Stimulated activated CD4-positive, alpha-beta T cell treated with anti-CD3 and anti-CD28 coated beads, TNF-alpha, amount 100 ng/mL, for 24 hours (primary cell): ENCODE measurements at places on chromosomes 5 and 9.

- no peak for DNase-seq
Observed at GRCh38 chr9:30534455-30534854, 1850.0 kb upstream of the ACO1 start.

- DNase-seq, result no peak
Observed at GRCh38 chr5:25095261-25095660, 450.5 kb upstream of the CDH10 start.

DNA sequence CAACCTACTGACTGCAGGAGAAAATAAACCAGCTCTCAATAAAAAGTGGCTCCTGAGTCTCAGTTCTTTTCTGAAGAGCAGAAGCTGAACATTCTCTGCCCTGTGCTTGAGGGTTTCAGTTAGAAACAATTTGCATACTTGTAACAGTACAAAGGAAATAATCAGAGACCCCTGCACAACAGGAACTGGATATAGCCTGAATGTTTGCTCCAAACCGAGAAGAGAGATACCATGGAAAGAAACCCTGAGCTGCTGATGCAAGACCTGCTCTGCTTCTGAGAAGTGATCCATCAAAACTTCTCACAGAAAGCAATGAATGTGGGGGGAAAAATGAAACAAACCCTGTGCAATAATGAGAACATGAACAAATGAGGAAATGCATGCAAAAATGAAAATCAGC is 592.9 kb downstream of the SEMA5A start:
- DNase-seq, result no peak

DNA sequence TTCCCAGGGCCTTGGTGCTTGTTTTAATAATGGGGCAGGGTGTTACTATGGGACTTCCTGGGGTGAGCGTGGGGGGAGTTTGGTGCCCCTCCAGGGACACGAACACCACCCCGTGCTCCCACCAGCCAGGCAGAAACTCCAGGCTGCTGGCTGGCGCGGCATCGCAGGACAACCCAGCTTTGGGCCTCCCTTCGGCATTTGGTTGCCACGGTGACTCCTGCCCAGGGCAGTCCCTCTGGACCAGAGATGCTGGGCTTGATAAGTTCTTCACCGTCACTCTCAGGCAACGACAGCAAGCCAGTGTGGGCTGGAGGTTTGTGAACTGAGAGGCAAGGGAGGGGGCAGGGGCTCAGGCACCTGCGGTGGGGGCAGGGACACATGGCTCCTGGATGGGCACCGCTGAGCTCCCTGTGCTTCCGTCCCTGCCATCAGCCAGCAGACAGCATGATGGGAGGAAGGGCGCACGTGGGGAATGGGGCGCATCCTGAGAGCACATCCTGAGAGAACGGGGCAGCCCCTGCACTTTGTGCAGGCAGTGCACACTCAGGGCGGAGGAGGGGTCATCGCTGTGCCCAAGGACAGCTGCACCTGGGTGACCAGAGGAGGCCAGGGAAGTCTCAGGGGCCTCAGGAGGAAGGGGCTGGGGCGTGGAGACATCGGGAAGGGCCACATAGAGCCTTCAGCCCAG is 116.4 kb downstream of the RXRA start:
- no peak for DNase-seq

- no peak for DNase-seq
Observed at GRCh38 chr5:133709209-133709725, 96.9 kb upstream of the FSTL4 start.

- DNase-seq, result no peak
Observed at GRCh38 chr5:78879516-78879915, 105.6 kb downstream of the ARSB start.

DNA sequence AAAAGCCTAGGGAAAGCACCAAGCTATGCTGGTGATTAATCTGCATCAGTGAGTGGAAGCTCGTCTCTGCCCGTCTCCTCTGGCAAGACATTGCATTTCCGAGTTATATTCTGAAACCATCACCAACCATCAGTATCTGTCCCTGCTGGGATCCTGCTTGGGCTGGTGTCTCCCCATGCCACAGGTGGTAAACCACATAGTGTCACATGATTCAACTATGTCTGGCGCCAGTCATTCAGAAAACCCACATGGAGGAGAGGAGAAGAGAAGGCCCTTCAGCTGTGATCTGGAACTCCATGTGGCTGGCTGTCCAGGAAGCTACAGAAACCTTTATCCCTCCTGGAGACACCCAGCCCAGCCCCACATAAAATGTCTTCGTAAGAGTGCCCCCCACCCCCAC is 4.8 kb downstream of the IL9 start:
- DNase-seq, result no peak

DNA sequence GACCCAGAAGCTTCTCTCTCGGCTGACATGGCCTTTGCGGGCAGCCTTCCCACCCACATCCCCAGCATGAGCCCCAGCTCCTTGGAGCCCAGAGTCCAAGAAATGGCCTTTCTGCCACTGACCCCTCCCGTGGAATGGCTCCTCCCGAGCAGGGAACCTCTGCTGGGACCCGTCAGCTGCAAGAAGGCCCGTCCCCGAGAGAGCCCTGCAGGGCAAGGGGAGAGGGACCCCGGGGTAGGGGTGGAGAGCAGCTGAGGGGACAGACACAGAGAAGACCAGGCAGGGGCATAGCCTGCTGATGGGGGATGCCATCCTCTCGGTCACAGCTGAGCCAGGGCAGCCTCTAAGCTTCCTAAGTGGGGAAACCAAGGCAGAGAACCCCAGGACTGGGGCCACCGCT is 11.2 kb upstream of the NOTCH1 start:
- no peak for DNase-seq

DNA sequence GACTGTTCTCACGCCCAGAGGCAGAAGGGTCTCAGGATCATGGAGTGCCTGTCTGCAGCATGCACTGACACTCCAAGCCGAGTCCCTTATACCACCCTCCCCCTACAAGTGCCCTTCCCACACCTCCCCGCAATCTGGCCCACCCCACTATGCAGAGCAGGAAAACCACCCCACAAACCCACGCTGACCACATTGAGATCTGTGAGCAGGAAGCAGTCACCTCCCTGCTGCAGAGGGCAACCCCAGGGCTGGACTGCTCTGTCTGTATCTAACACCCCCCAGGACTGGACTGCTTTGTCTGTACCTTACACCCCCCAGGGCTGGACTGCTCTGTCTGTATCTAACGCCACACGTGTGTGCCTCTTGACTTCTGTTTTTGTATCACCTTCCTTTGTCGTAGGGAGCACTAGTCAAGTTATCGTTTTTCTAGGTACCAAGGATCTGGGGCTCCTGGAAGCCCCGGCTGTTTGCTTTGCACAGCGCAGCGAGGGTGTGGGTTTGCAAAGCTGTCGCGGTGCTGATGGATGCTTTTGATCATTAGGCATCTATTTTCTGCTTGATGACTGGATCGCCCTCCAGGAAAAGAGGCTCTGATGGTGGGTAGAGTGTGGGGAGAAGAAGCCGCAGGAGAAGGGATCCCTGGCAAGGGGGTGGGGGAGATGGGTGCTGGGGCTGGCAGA is 21.5 kb downstream of the OLFM1 start:
- DNase-seq, result no peak

- no peak for DNase-seq
Observed at GRCh38 chr5:54990841-54991258, 5.5 kb upstream of the ESM1 start.
